ENCODE measurements at places on chromosomes 6 and 20.
A peak's percentile ranks its signal among the peaks of the same experiment; 100 is the strongest.

DNA sequence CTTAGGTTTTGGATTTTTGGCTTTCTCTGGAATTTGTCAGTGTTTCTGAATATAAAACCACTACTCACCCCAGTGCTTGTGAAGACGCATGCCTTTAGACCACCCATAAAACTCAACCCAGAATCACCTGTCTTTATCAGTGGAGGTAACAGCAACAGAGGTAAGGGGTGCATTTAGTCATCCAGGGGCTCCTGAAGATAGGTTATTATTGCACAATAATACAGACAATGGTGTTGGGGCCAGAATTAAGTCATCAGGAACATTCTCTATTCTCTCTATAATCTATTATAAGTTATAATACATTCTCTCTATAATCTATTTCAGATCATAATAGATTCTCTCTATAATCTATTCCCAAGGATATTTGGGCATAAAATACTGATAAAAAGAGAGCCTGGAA is 100.2 kb upstream of the KCNQ5 start:
- DNase-seq = no peak

- DNase-seq = no peak
These were observed 573.5 kb downstream of the CD109 start for GRCh38 chr6:74269600-74269858.

DNA sequence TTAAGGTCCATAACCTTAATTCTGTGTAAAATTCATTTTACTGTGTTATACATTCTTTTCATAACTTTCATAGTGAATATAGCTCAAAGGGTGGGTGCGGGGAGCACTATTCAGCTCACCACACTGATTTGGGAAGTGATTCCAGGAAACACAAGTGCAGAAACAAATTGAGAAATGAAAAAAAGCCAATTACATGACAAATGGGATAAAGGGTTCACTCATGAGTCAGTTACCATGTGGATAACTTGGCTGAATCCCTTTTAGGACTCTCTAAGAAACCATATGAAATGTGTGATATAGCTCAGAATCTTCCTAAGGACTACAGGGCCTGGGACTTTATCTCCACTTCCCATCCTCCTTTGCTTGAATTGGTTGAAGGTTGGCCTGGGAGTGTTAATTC is 3.1 kb upstream of the BTN2A1 start:
- no peak for DNase-seq

- no peak for DNase-seq
These were observed 47.3 kb upstream of the MRPS10 start for GRCh38 chr6:42264852-42265390.

DNA sequence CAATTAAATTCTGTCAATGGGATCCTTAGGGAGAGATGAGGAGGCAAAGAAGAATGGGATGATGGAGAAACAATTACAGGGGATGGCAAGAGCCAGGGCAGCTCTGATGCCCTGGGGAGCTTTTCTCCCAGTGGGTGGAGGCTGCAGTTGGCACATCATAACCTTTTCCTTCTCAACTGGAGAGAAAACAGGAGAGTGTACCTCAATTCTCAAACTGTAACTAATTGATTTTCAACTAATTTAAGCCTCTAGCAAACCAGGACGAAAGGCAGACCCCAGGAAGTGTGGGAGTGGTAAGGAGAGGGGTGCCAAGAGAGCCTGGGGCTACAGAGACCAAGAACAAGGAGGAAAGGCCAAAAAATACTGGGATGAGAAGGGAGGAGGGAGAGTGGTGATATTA is 5.7 kb downstream of the BMP5 start:
- DNase-seq = no peak

DNA sequence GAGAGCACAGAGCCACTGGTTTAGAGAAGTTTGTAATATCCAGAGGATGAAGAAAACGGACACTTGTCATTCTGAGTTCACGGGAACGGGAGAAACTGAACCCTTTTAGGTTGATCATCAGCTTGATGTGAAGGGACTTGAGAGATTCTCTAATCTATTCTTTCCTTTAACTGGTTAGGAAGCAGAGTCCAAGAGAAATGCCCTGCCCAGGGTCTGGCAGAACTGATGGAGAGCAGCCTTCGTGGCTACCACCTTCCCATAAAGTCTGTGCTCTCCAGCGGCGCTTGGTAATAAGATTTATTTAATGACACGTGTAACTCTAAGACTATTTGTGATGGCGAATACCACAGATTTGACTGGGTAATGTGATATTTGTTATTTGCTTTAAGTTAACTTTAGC is 36.0 kb downstream of the E2F3 start:
- DNase-seq = no peak

DNA sequence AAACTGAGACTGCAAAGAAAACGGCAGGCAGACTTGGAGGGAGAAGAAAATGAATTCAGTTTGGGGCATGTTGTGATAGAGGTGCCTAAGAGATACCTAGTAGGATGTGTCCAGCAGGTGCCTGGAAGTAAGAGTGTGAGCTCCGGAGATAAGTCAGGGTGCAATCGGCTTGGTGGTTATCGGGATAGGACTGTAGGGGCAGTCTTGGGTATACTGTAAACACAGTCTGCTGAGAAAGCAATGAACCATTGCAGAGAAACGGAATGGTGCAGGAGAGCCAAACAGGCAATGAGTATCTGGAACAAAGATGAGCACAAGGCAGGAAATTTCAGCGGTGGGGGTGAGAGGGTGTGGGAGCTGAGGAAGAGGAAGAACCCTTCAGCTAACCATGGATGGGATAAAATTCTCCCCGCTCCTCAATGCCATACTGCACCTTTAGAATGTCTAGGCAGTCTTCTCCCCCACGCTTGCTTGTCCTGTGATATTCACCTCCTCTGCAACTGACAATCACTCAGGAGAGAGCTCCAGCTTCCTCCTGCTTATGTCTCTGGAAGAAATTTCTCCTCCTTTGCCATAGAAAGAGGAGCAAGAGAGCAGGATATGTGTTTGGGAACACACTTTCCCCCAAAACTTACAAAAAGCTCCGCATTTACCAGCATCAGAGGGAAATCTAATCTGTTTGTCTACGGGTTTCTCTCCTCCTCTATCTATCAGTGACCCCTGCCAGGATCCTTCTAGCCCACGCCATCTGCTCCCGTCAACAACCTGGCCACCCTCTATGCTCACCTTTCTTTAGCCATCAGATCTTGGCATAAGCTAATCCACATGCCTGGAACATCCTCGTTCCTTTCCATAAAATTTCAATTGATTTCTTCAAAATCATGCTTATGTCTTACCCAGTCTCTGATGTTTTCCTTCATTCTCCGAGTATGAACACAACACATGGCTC is 381.7 kb upstream of the JARID2 start:
- DNase-seq = peak; percentile 42

GRCh38 chr6:145977881-145978280 is 13.7 kb upstream of the SHPRH start:
- no peak for DNase-seq

- no peak for DNase-seq
These were observed 38.5 kb upstream of the DEK start for GRCh38 chr6:18302561-18303439.

DNA sequence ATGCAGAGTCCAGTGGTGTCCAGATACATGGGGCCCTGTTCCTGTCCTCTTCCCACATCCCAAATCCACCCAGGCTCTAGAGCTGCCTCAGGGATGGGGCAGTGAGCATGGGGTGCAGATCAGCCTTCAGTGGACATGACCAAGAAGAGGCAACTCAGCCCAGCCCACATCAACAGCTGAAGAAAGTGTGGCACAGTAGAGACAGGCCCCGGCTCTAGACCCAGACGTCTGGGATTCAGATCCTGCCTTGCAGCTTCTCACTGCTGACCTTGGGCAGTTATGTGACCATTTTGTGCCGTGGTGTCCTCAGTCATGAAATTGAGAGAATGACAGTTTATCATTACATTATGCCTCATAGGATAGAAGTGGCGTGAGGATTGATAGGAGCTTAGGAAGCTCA is 54.6 kb upstream of the CST7 start:
- no peak for DNase-seq

- no peak for DNase-seq
These were observed 37.1 kb downstream of the SLC17A1 start for GRCh38 chr6:25794784-25795183.

GRCh38 chr6:12334526-12335130 is 44.5 kb downstream of the EDN1 start:
- no peak for DNase-seq

DNA sequence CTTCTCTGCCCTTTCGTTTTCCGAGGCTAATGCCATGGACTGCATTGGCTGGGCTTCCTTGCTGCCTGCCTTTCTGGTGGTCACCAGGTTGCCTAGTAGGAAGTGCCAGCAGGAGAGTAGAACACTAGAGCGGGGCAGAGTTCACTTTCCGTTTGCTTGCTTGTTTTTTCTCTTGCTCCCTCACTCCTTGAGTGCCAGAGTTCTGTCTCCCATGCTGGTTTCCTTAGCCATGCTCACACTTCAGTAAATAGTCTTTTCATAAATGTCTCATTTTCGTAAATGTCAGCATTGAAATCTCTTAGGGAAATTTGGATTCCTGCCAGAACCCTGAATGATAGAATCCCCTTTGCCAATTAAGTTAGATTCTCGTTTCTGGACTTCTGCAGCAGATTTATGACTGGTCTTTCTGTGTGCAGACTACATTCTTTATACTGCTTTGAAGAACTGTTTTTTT is 63.9 kb downstream of the FAM83B start:
- no peak for DNase-seq

DNA sequence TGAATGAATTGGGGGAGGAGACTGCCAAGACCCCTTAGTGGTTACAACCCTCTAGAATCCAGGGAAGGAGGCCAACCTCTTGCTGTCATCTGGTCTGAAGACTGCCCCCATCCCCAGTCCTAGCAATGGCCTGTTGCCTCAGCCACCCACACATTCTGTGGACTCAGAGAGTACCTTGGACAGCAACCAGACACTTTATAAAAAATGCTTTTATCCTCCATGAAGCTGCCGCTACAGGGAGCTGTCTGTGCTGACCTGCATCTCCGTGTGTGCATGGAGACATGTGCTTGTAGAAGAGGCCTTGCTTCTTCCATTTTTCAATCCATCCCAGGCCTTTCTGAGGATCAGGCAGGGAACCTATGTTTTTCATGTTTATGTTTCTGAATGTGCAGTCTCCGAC is 15.2 kb downstream of the CDH22 start:
- no peak for DNase-seq

GRCh38 chr6:32643904-32644303 is 6.7 kb downstream of the HLA-DQA1 start:
- no peak for DNase-seq

- DNase-seq = peak; percentile 65
These were observed 306.9 kb downstream of the DHX35 start for GRCh38 chr20:39268981-39269461.

DNA sequence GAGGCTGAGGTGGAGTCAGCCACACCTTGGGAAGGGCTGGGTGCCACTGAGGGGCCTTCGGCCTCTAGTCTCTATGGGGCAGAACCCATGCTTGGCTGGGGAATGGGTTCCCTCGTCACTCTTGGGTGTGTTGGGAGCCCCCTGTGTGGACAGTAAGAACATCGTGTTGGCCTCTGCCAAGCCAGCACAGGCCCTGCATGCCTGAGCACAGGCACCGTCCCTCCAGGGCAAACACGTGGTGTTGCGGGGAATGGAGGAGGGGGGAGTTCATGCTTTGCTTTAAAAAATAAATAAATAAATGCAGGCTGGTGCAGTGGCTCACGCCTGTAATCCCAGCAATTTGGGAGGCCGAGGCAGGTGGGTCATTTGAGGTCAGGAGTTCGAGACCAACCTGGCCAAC is 63.0 kb downstream of the EZR start:
- peak; percentile 10 for DNase-seq

GRCh38 chr6:20847904-20848303 is 313.6 kb downstream of the CDKAL1 start:
- no peak for DNase-seq

DNA sequence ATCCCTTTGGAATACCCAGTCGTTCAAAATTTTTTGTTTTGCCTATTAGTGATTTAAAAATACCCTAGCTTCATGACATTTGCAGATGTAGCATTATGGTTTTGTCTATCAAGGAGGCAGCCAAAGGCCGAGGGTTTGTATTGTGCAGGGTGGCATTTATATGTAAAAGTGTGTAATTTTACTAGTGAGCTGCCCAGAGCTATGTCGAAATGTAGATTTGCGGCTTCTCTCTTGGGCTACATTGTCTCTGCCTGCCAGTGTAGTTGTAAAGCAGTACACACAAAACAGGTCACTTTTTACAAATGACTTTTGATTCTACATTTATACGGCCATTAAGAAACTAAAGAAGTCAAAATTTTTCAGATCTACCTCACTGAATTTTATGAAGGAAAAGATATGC is 87.7 kb downstream of the TSHZ2 start:
- DNase-seq = no peak

DNA sequence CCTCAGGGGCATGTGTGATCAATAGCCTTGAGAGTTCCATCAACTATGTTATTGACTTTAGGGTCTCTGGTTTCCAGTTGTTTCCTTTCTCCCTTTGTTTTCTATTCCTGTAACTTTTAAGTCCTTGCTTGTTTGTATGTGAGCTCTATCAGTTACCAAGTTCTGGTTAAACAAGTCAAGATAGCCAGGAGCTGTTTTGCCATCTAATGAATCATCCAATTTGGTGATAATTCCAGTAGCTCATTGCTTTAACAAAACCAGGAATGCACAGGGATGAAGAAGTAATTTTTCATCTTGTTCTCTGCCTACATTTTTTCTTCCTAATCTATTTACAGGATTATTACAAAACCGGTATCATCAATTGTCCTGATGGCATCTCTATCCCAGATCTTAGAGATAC is 36.5 kb downstream of the KCTD20 start:
- no peak for DNase-seq

DNA sequence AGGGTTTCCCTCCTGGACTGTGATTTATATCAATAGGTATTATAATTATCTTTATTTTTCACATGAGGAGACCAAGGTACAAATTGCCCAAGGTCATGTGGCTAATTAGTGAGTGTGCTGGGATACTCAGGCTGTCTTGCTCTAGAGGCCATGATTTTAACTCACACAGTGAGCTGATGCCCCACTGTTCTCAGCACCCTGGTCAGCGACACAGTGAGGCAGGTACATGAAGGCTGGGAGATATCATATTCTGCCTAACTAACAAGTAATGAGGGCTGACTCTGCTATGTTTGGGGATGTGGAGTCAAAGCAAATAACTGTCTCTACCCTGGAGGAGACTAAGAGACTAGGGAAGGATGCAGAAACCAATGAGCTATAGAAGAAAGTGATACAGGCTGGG is 501.1 kb downstream of the PTPRT start:
- no peak for DNase-seq

DNA sequence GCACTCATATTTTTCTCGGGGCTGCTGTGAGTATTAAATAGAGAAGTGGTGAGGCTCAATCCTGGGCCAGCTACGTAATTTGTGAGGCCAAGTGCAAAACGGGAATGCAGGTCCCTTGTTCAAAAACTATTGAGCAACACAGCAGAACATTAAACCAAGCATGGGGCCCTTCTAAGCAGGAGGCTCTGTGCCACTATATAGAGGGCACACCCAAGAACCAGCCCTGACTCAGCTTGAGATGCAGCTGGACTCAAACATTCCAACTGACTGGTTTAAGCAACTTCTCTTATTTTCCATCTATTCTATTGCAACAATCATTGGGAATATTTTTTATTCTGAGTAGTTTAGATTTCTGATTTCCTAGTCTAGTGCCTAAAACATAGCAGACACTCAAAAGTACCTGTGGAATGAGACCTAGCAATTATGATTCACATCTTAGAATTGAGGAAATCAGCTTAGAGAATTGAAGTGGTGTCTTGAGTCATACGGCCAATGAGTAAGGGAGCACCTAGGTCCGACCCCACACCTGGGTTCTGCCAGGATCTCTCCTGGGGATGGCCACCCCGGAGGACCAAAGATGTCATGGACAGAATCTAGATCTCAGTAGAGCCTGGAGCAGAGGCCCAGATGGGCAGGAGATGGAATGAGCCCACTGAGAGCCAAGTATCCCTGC is 1.3 kb downstream of the SIRPB2 start:
- DNase-seq = no peak
